ENCODE measurements at places on chromosomes 7 and 10.

DNA sequence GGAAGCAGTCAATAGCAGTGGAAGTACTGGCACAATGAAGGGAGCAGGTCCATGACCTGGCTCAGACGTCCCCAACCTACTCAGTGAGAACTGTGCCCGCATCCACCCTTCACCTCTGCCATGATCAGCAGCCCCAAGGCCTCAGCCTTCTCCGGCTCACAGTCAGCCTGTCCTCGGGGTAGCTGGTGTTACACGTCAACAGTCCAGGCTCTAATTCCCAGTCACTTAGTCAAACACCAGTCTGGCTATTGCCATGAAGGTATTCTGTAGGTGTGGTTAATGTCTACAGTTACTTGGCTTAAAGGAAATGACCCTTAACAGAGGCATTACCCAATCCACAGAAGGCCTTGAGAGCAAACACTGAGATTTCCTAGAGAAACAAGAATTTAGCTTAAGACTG is 49.1 kb downstream of the GRB10 start:
- no peaks in the 10 kb centered on the region for H3K36me3 ChIP-seq
- no peaks in the 10 kb centered on the region for H3K27me3 ChIP-seq
- H3K27ac ChIP-seq, result peak overlapping the region; percentile 10
- no peak for DNase-seq
- H3K4me1 ChIP-seq, result peaks cover 63% of the 10 kb centered on the region

DNA sequence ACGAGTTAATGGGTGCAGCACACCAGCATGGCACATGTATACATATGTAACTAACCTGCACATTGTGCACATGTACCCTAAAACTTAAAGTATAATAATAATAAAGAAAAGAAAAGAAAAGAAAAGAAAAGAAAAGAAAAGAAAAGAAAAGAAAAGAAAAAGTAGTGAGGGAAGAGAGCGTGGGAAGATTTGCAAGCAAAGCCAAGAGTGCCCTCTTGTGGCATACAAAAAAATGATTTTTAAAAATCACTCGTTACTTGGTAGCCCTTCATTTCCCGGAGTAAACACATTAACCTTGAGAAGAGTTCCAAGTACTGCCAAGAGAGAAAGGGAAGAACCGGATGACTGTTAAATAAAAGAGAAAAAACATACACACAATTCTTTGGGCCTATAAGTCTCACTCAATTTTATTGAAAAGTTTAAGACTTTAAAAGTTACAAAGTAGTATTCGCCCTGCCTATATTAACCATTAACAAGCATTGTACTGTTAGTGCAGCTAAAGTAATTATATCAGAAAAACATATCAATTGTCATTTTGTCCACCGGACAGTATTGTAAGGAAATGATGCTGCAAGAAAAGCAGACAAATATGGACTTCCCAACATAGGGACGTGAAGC is 6.2 kb upstream of the CH25H start:
- H3K36me3 ChIP-seq, result no peaks in the 10 kb centered on the region
- H3K27ac ChIP-seq, result no peak overlapping the region
- H3K4me3 ChIP-seq, result no peak overlapping the region

- H3K4me1 ChIP-seq, result no peaks in the 10 kb centered on the region
- no peak for DNase-seq
- no peak overlapping the region for H3K27ac ChIP-seq
- no peaks in the 10 kb centered on the region for H3K36me3 ChIP-seq
- peaks cover 16% of the 10 kb centered on the region for H3K27me3 ChIP-seq
Observed at GRCh38 chr7:100642534-100642907, 1.2 kb upstream of the TFR2 start.

DNA sequence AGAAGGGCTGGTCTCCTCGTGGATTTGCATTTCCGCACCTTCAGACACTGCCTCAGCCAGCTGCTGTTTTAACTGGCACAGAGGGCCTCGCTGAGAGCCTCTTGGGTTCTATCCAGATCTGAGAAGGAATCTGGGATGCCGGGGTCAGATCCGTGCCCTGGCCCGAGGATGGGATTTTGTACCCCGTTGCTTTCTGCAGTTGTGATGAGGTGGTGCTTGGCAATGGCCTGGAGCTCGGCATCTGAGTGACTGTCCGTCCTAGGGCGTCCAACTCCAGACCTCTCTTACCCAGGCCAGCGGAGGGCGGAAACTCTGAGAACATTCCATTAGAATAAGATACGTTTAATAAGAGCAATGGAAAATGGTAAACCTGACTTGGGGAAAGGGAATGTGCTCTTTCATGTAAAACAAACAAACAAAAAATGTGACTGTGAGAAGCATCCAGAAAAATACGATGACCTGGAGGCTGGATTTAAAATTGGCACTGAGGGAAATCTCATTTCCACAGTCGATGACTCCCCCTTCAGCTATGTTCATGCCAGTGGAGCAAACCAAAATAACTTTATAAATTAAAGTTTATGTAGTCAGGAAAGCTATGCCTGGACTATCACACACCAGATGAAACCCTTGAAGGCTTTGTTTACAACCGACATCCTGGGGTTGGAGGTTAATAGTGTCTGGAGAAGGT is 39.6 kb downstream of the GRK5 start:
- H3K4me1 ChIP-seq, result peaks cover 20% of the 10 kb centered on the region
- peak overlapping the region; percentile 56 for H3K27ac ChIP-seq
- H3K4me3 ChIP-seq, result no peak overlapping the region
- peak; percentile 73 for DNase-seq
- no peaks in the 10 kb centered on the region for H3K36me3 ChIP-seq

DNA sequence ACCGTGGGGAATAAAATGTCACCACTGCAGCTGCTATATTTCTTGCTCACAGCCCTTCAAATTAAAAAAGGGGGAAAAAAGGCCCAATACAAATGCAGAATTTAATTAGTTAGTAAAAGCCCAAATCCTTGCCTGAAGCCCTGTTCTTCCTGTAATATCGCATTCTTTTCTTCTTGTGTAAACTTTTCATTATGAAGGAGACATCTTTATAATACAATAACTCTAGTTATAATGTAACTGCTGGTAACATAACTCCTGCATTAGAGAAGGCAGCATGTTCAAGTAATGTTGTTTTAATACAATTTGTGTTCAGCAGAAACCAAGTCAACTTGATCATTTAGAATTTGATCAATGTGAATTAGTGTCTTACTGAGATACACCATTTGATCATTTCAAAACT is 250.9 kb downstream of the CHCHD3 start:
- no peak overlapping the region for H3K27ac ChIP-seq
- no peaks in the 10 kb centered on the region for H3K27me3 ChIP-seq
- DNase-seq, result no peak

GRCh38 chr10:123755061-123755460 is 88.9 kb downstream of the GPR26 start:
- no peaks in the 10 kb centered on the region for H3K4me1 ChIP-seq
- DNase-seq, result no peak
- H3K27ac ChIP-seq, result no peak overlapping the region
- no peaks in the 10 kb centered on the region for H3K36me3 ChIP-seq

GRCh38 chr10:21196822-21197395 is 299.8 kb upstream of the NEBL start:
- no peak overlapping the region for H3K4me3 ChIP-seq
- H3K4me1 ChIP-seq, result no peaks in the 10 kb centered on the region
- no peaks in the 10 kb centered on the region for H3K27me3 ChIP-seq
- H3K27ac ChIP-seq, result no peak overlapping the region
- no peaks in the 10 kb centered on the region for H3K36me3 ChIP-seq

GRCh38 chr7:29228289-29229011 is 33.9 kb downstream of the CHN2 start:
- no peaks in the 10 kb centered on the region for H3K27me3 ChIP-seq
- no peak for DNase-seq
- H3K4me1 ChIP-seq, result peaks cover 7% of the 10 kb centered on the region
- no peak overlapping the region for H3K27ac ChIP-seq

GRCh38 chr10:101221963-101222531 is 7.2 kb downstream of the LBX1 start:
- H3K4me3 ChIP-seq, result peak overlapping the region; percentile 86
- no peaks in the 10 kb centered on the region for H3K36me3 ChIP-seq

GRCh38 chr7:135822376-135822775 is 73.8 kb upstream of the FAM180A start:
- no peaks in the 10 kb centered on the region for H3K36me3 ChIP-seq
- H3K4me3 ChIP-seq, result no peak overlapping the region
- H3K27me3 ChIP-seq, result no peaks in the 10 kb centered on the region
- H3K4me1 ChIP-seq, result no peaks in the 10 kb centered on the region

DNA sequence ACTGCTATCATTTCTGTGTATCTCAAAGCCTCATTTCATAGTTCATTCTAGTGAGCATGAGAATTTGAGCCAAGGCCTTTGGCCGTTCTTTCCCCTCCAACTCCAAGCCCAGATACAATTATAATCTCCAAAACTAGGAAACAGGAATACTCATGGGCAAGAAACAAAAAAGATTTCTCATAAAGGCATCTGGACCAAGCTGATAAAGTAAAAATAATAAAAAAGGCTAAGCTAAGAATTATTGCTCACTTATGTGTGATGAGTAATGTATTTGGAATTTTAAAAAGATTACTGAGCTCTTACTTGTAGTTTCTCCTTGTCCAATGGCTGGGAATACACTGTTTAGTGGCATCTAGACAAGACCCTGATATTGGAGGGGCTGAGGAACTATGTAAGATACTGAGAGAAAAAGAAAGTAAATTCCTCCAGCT is 196.4 kb upstream of the POM121L12 start:
- no peak overlapping the region for H3K27ac ChIP-seq
- H3K4me1 ChIP-seq, result no peaks in the 10 kb centered on the region
- no peak for DNase-seq

- no peak overlapping the region for H3K27ac ChIP-seq
- no peaks in the 10 kb centered on the region for H3K4me1 ChIP-seq
Observed at GRCh38 chr10:19983880-19984565, 167.8 kb downstream of the PLXDC2 start.

GRCh38 chr7:27492224-27492623 is 170.5 kb downstream of the HIBADH start:
- H3K4me3 ChIP-seq, result no peak overlapping the region
- H3K4me1 ChIP-seq, result no peaks in the 10 kb centered on the region
- no peaks in the 10 kb centered on the region for H3K27me3 ChIP-seq
- no peak for DNase-seq
- H3K27ac ChIP-seq, result no peak overlapping the region
- H3K36me3 ChIP-seq, result no peaks in the 10 kb centered on the region

GRCh38 chr7:40786909-40787308 is 652.1 kb downstream of the SUGCT start:
- DNase-seq, result no peak
- no peaks in the 10 kb centered on the region for H3K4me1 ChIP-seq
- no peak overlapping the region for H3K4me3 ChIP-seq

DNA sequence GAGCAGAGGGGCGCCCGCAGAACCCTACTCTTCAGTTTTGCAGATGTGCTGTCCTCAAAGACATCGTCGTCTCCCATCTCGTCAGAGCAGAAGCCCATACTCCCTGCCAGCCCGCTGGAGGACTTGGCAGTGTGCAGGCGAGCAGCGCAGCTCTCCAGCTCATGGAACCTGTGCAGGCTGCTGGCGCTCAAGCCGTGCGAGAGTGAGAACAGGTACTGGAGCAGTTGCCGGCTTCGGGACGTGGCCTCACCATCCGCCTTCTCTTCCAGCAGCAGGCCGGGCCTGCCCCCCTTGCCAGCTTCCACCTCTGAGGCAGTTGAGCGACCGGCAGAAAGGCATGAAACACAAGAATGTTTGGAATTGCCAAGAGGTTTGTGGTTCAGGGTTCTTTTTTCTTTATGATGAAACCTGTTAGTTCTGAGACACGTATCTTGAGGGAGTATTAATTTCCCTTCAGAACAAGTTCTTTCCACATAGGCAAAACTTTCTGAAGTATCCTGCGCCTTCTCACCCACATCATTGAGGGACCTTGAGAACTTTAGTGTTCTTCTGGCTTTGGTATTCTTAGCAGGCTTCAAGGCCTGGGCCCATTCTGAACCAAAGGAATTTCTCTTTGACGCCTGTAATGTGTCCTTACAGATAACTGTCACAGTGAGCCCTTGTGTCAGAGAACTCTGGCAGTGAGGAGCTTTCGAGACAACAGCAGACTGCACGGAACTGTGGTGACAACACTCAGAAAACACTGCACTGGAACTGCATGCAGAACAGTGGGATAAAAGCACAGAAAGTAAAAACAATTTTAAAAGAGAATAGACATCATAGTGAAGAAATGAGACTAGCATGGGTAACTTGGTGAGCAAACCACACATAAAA is 89.5 kb downstream of the ALOX5 start:
- no peak overlapping the region for H3K4me3 ChIP-seq
- DNase-seq, result no peak
- H3K27me3 ChIP-seq, result no peaks in the 10 kb centered on the region
- no peak overlapping the region for H3K27ac ChIP-seq
